ENCODE measurements at places on chromosomes 1 and 21.

DNA sequence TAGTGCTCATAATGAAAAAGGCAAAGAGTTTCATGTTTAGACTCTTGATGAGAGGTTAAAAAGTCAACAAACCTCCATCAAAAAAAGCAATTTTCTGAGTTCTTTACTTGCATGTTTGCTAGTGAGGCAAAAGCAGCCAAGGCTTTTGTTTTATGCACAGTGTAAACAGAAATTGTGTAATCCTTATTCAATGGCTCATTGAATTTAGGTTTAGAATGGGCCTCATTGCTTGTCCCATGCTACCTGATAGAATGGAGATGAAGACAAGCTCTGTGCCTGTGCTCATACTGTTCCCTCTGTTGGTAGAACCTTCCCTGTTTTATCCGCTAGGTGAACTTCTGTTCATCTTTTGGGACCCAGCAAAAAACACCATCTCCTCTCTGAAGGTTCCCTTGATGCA is 10.0 kb upstream of the LRRC8D start:
- no peak for DNase-seq

GRCh38 chr21:45155910-45156309 is 81.5 kb downstream of the ADARB1 start:
- no peak for DNase-seq

GRCh38 chr1:243413431-243414151 is 157.8 kb downstream of the SDCCAG8 start:
- DNase-seq, result no peak

GRCh38 chr1:111204983-111205713 is 4.7 kb upstream of the DENND2D start:
- DNase-seq, result no peak

DNA sequence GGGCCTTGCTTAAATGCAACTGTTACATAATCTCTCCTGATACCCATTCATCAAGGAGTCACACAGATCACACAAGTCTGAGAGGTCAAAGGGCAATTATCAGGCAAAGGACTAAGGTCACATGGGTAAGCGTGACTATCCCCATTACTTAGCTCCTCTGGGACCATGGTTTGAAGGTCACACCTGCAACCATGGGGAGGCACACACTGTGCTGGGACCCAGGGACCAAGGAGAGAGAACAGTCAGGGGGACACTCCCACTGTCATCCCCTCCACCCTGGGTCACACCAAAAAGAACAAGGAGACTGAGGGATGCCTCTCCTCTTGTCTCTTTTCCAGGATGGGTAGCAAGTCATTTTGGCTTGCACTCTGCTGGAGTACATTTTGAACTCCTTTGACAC is 30.9 kb upstream of the CTBS start:
- DNase-seq, result no peak

Measured in DMS79 treated with DMSO at 0.1 percent for 48 hours (cell line).